Amniotic stem cell (primary cell): ENCODE measurements at places on chromosomes 5 and 9.

DNA sequence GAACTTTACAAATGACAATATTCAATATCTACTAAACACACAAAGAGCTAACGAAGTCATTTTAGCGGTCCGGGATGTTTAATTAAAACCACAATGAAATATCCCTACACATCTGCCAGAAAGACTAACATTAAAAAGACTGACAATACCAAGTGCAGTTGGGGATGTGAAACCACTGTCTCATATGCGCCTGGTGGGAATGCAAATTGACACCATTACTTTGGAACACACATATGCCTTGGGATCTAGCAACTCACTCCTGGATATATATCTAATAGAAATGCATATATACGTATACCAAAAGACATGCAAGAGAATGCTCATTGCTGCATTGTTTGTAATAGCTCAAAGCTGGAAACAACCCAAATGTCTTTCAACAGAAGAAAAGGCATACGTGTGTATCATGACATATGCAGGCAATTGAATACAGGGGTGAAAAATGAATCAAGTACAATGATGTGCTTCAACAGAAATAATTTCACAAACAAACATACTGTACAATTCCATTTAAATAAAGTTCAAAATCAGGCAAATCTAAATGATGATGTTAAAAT, 153.3 kb downstream of the CARTPT start:
- DNase-seq = no peak

- no peak for DNase-seq
These were observed 149.1 kb downstream of the TLE1 start for GRCh38 chr9:81540142-81540710.

GRCh38 chr5:139651853-139652787, 4.0 kb downstream of the CXXC5 start:
- DNase-seq = peak; percentile 63

DNA sequence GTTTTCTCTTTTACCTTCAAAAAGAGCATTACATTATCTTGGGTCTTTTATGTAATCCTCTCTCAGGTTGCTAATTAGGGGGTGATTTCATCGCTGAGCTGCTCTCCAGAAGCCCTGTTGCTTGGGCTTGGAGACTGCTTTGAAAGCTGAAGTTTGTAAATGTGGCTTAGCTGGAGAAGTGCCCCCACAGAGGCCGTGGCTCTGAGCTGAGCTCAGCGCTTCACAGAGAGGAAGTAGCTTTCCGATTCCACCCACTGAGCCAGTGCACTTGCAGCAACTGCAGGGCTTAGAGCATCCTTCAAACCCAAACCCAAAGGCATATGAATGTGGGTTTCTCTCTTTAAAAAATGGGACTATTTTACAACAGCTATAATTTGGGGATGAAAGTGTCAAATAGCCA, 13.7 kb upstream of the NXNL2 start:
- no peak for DNase-seq

DNA sequence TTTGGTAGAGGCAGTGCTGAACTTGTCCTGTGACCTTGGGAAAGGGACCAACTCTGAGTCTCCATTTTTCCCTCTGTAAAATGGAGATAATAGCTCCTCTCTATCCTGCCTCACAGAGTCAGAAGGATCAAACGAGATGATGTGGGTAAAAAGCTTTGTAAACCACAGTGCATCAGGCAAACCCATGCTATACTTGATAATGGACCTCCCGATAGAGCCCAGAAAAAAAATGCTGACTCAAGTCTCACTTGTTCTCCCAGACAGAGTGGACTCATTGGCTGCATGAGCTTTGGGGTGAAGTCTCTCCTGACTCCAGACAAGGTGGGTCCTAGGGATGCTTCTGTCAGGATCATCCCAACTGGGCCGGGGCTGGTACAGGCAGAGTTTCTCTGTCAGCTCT, 32.0 kb downstream of the RGS3 start:
- DNase-seq = no peak
